ENCODE measurements at places on chromosomes 4 and X. TPM values are rescaled to one million over a fixed set of nuclear protein-coding genes. Genes with fewer than 3 reads are reported as not detected.

Gene TCP11X2
- not detected for total RNA-seq

Gene USP26
- not detected for total RNA-seq

Gene L1CAM
- total RNA-seq: 68.8 TPM

Gene FRG2
- total RNA-seq: not detected

DNA sequence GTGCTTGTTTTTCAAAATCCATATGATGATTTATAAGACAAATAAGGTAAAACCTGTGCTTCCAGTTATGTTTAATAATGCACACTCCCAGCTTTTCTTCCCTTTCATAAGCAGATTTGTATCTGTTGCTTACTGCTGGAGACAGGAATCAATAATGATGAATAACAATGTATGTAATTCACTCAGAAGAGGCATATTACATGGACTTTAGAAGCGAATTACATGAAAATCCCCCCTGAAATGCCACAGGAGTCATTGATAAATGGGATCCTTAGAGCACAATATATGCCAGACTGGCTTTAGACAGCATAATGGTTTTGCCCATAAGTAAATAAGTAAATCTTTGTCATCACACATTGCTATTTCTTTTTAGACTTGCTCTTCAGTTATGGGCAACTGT lies 892.3 kb downstream of the CCSER1 start:
- H3K4me1 ChIP-seq: no peaks in the 10 kb centered on the region
- no peak overlapping the region for H3K27ac ChIP-seq
- H3K36me3 ChIP-seq: no peaks in the 10 kb centered on the region
- DNase-seq: no peak

DNA sequence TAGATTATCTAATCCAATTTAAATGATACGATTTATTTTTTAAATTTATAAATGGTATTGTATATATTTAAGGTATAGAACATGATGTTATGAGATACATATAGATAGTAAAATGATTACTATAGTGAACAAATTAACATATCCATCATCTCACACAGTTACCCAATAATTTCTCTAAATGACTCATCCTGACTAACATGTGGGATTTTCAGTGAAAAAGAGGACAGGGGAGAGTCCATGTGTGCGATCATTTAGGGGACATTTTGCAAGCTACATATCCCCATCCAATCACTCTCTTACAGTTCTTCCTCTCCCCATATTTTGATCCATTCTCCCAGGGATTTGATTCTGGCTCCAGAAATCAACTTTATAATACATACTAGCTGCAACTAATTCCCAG lies 88.2 kb downstream of the ABCB7 start:
- no peak overlapping the region for H3K4me3 ChIP-seq
- no peaks in the 10 kb centered on the region for H3K27me3 ChIP-seq
- no peak overlapping the region for H3K27ac ChIP-seq

GRCh38 chrX:72018277-72019112 lies 107.8 kb downstream of the NHSL2 start:
- peaks cover 10% of the 10 kb centered on the region for H3K27me3 ChIP-seq
- H3K27ac ChIP-seq: no peak overlapping the region
- H3K4me3 ChIP-seq: peak overlapping the region; percentile 48
- peak; percentile 66 for DNase-seq
- H3K36me3 ChIP-seq: no peaks in the 10 kb centered on the region
- no peaks in the 10 kb centered on the region for H3K4me1 ChIP-seq

GRCh38 chrX:149630681-149631233 lies 835 bp downstream of the TMEM185A start:
- H3K27ac ChIP-seq: no peak overlapping the region
- H3K27me3 ChIP-seq: peaks cover 31% of the 10 kb centered on the region
- no peaks in the 10 kb centered on the region for H3K36me3 ChIP-seq
- H3K4me3 ChIP-seq: peak overlapping the region; percentile 67
- H3K4me1 ChIP-seq: peaks cover 14% of the 10 kb centered on the region

Measured in PC-9 (cell line).